Activated CD4-positive, alpha-beta T cell treated with anti-CD3 and anti-CD28 coated beads, Interleukin-2, Interleukin-4, amounts not matched to agents 100 ng/mL and 50 ng/mL, durations not matched to agents 16 hours and 8 hours (primary cell): ENCODE measurements at places on chromosomes 1 and 21.
A peak's percentile ranks its signal among the peaks of the same experiment; 100 is the strongest.

GRCh38 chr1:233168384-233168783, 127.1 kb downstream of the PCNX2 start:
- no peak for DNase-seq

- DNase-seq = no peak
Observed at GRCh38 chr1:1204998-1205768, 1.2 kb downstream of the TNFRSF18 start.

DNA sequence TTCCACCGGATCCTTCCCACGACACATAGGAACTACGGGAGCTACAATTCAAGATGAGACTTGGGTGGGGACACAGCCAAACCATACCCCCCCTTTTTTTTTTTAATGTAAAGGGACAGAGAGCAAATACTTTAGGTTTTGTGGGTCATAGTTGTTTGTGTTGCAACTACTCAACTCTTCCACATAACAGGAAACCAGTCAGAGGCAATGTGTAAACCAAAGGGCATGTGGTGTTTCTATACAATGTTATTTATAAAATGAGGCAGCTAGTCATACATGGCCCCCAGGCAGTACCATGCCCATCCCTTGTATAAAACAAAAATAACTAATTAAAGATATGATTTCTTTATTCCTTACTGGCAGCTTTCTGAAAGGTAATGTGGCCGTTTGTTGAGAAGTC, 845.4 kb upstream of the ADAMTS5 start:
- no peak for DNase-seq

- DNase-seq = no peak
Observed at GRCh38 chr1:12697397-12697796, 18.5 kb upstream of the AADACL3 start.

- DNase-seq = no peak
Observed at GRCh38 chr1:167564612-167565270, 11.2 kb upstream of the CREG1 start.

- DNase-seq = no peak
Observed at GRCh38 chr1:225423518-225423855, 4.4 kb downstream of the LBR start.

DNA sequence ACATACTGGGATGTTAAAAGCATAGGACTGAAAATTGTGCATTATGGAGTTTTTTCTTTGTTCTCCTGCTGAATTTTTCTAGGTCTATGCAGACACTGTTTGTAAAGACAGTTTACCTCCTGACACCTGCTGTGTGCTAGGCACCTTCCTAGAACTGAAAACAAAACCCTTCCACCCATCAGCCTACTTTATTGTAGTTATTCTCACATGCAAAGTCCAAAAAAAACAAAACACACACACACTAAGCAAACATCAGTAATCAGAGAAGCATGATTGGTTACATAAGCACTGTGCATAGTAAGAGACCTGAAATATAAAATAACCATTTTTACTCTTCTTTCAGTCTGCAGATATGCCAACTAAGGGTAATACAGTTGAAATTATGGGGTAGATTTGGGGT, 195.1 kb downstream of the CRB1 start:
- DNase-seq = no peak

- DNase-seq = no peak
Observed at GRCh38 chr21:39330001-39330400, 16.6 kb upstream of the BRWD1 start.

GRCh38 chr1:185110145-185110544, 46.6 kb downstream of the TRMT1L start:
- no peak for DNase-seq

GRCh38 chr1:173050865-173051264, at the start of gene TNFSF18:
Gene TNFSF18, minus strand, starts transcription at chr1:173050941. Its CDS starts 45 bp downstream, at chr1:173050896.
- DNase-seq = no peak

DNA sequence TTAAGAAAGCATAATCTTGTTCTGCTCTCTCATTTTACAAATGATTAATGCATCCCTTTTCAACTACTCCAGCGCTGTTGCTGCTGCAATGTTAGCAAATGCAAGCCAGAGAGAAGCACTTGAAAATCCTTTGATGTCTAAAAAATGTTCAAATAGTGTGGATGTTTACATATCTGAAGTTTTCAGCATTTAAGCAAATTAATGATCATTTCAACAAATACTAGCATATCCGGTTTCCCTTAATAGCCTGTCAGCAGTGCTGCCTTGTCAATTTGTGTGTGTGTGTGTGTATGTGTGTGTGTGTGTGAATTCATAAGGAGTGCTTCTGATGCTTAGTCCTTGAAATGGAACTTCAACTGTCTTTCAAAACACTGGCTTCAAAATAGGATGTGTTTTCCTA, 48.1 kb upstream of the WNT2B start:
- no peak for DNase-seq

DNA sequence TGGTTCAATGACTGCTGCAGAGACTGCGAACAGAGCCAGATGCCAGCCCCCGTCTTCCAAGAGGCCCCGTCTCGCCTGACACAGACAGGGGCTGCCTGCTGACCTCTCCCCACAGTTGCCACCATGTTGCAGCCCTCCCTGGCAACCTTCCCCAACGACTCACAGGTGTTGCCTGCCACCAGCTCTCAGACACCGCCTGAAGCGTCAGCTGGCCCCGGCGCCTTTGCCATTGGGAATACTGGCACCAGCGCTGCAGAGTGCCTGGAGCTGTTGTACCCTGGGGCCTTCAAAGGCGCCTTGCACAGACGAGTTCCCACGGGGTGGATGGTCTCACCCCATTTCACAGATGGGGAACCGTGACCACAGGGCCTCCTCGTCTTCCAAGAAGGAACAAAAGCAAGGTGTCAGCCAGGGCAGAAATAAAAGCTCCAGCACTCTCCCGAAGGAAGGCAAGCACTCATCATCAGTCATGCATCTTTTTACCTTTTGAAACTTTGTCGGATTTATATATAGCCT, 167.0 kb downstream of the ADSS2 start:
- DNase-seq = no peak

- DNase-seq = no peak
Observed at GRCh38 chr1:62654744-62655143, 33.4 kb downstream of the DOCK7 start.

GRCh38 chr1:96039910-96040309, 681.7 kb upstream of the PTBP2 start:
- no peak for DNase-seq

DNA sequence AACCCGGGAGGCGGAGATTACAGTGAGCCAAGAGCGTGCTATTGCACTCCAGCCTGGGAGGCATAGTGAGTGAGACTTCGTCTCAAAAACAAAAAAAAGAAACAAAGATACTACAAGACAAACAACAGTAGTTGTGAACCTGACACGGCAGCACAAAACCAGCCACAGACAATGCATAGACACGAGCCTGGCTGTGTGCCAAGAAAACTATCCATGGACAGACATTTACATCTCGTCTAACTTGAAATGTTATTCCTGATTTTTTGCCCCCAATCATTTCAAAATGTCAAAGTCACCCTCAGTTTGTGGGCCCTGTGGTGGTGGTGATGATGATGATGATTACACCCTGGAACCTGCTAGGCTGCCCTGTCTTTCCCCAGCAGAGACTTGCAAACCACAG, 6.3 kb downstream of the KLHL21 start:
- DNase-seq = no peak

DNA sequence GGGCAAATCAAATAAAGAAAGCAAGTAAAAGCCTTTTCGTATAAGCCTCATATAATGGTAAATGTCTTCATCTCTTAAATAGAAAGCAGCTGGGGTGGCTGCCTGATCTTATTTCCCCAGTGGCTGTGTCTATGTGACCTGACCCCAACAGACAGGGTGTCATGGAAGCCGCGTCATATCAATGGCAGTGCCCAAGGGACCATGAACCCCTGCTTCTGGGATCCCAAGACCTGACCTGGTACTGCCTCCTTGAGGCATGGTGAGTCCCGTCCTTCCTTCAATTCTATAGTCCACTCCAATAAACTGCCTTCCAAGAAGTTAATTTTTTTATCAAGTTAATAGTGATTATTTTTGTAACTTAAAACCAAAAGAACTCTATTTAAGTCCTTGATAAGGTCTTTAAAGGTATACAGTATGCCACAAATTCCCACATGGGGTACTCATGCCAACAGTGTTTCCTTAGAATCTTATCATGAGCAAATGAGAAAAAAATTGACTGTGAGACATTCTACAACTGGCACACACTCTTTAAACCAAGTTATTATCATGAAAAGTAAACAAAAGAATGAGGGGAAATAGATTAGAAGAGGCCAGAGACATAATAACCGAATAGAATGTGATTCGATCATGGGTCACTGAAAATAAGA, 104.6 kb downstream of the ADSS2 start:
- no peak for DNase-seq

DNA sequence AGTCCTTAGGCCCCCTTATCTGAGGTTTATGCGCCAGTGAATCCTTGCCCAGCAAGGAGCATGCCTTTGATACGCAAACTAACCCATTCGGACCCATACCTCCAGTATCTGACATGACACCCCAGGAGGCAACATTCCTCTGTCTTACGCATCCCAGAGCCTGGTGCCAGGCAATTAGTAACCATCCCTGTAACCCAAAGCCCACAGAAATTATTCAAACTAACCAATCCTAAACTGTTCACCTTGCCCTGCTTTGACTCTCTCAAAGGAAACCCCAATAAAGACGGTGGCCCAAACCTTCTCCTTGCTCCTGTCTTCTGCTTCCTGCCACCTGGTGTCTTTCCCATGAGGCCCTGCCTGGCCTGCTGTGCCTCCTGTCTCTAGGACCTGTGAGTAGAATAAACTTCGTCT, 36.4 kb downstream of the ZNF496 start:
- no peak for DNase-seq

GRCh38 chr1:218930472-218931241, 243.0 kb upstream of the LYPLAL1 start:
- no peak for DNase-seq

DNA sequence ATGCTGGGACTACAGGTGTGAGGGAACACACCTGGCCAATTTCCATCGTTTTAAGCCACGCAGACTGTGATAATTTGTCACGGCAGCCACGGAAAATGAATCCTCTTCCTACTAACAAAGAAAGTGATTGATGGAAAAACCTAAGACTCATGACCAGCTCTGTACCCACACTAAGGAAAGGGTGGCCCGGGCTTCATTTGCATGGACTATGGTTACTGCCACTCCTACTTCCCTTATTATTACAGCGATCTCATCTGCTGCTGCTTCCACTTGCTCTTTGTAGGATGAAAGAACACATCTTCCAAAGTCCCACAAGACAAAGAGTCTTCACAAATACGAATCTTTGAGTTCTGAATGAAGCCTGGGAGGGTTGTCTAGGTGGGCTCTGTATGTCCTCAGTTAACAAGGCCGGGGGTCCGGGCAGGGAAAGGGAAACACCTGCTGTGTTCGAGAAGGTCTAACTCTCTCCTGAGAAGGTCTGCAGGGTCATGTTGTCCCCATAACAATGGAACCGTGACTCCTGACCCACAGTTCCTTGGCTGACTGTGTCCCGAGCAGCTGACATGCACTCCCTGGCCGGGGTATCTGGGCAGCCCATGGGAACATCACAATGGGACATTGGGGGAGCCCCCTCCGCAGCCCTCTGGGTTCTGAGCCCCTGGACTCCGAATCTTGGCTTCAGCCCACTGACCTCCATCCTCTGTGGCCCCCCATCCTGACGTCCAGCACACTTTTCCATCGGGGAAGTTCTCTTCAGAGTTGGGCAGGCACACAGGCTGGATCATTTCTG, 13.3 kb upstream of the TFF1 start:
- no peak for DNase-seq

GRCh38 chr1:119766374-119766794, 2.3 kb downstream of the HMGCS2 start:
- no peak for DNase-seq

DNA sequence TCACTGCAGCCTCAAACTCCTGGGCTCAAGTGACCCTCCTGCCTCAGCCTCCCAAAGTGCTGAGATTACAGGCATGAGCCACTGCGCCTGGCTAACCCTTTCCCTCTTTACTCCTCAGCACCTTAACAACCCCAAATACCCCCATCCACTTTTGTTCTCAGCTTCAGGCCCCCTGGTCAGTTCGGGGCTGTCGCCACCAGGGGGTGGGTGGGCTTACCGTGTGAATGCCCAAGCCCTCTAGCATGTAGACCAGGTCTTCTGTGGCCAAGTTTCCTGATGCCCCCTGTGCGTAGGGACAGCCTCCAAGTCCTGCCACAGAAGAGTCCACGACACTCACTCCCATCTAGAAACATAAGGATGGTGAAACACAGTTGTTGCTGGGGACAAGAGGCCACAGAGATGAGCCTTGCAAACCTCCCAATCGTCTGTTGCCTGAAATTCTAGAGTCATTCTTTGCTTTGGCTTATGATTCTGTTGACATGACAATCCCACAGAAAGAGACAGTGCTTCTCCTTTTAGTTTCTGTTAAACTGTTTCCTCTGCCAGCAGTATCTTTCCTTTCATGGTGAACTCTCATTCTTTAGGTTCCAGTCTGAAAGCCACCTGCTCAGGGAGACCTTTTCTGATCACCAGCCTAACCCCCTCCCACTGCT, 3.8 kb upstream of the GALE start:
- no peak for DNase-seq

DNA sequence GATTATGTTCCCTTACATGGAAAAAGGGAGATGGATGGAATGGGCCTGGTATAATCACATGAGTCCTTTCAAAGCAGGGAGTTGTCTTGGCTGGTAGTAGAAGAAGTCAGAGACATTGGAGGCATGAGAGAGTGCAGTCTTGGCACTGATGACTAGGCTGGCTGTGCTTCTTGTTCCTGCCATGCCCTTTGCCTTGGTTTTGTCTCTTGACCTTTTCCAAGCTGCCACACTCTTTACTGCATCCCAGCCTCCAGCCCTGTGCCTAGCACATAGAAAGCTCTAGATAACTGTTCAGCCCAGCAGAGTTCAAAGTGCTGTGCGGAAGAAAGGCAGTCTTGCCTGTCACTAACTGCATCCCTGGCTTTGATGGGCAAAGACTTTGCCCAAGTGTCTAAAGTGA, 412.6 kb downstream of the PRDM2 start:
- DNase-seq = no peak

GRCh38 chr1:180415985-180416633, 86.3 kb downstream of the ACBD6 start:
- DNase-seq = peak; percentile 39

GRCh38 chr21:31443736-31444521, 99.9 kb upstream of the TIAM1 start:
- DNase-seq = no peak

DNA sequence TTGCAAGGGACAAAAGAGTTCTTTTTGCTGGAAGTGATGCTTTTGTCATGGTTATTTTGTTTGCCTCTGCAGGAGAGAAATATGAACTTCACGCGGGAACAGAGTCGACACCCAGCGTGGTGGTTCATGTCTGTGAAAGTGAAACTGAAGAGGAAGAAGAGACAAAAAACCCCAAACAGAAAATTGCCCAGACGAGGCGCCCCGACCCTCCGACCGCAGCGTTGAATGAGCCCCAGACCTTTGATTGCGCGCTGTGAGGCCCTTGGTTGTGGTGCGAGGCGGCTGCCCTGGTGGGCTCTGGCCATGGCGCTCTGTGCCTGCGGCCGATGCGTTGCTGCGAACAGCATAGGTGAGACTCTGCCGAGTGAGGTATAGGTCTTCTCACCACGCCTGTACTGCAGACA, 20.9 kb upstream of the NCMAP start:
- peak; percentile 80 for DNase-seq

- no peak for DNase-seq
Observed at GRCh38 chr1:43913051-43913501, 20.5 kb upstream of the ARTN start.

GRCh38 chr1:15408890-15409387, 749 bp upstream of the EFHD2 start:
- DNase-seq = no peak
